ENCODE measurements at places on chromosomes 11 and 22.

- DNase-seq = peak; percentile 71
Observed at GRCh38 chr11:117437041-117437790, 109.6 kb downstream of the CEP164 start.

GRCh38 chr22:27274770-27275449 is 526.6 kb downstream of the MN1 start:
- DNase-seq = no peak

DNA sequence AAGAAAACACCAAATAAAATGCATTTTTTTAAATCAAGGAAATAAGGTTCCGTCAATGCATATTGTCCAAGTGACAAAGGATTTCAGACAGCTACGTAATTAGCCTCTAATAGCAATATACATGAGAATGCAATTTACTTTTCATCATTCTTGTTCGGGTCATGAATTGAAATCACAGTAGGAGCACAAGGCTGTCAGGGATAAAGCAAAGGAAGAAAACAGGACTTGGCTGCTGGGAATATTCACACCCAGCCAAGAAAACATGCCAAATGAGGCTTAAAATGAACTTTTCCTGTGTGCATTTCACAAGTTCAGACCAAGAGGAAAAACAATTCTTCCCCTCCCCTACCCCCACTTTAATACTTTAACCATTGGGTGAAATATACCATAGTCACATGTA is 188.6 kb downstream of the CWF19L2 start:
- DNase-seq = no peak

DNA sequence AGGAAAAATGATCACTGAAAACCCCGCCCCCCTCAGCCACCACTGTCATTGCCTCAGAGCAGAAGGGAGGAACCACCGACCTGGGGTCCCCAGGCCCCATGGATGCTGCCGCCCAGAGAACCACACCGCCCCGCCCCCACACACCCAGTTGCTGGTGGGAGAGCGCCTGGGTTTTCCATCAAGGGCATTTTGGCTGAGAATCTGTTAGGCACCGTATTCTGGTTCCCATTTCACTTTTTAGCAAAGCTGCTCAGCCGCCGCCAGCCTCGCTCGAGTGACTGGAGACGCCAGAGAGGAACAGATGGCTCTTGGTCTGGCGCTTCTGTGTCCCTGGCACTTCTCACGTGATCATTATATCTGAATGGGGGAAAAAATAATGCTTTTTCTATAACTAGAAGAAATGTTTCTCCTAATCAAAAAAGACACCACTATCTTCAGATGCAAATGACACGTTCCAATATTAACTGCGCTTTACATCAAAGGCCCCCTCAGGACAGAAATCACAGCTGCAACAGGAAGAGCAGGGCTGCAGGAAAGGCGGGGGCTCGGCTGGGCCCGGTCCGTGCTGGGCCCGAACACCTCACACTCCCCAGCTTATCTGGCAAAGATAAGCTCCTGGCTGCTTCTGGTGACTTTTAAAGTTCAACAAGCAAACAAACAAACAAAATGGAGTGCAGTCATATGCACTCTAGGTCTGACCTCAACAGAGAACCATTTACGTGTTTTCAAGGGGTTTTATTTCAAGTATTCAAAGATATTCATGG is 149.8 kb downstream of the MPPED1 start:
- no peak for DNase-seq

DNA sequence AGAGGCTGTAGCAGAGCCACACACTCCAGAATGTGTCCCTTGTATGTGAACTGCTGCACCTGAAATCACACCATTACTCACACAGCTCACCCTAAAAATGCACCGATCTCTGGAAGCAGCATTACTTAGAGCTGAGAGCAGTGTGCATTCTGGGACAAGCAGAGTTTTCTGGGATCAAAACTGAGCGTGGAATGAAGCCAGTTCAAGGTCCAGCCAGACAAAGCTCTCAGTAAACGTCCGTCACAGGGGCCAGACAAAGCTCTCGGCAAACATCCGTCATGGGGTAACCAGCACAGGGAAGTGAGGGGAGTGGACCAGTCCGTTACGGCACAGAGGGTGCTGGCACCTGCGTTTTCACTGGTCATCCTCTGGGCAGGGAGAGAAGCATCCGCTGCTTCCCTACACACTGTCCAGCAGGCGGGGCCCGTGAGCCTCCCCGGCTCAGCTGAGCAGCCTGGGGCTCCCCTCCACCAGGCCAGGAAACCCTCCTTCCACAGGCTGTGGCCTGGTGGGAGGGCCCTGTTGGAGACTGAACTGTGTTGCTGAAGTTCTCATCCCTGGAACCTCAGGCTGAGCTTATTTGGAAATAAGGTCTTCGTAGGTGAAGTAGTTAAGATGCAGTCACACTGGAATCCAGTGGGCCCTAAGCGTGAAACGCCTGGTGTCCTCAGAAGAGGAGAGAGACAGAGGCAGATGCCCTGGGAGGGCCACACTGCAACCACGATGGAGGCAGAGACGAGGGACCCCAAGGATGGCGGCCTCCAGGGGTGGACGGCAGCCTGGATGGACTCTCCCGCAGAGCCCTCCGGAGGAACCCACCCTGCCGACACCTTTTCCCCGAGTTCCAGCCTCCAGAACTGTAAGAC is 883.9 kb downstream of the BRD1 start:
- peak; percentile 92 for DNase-seq

DNA sequence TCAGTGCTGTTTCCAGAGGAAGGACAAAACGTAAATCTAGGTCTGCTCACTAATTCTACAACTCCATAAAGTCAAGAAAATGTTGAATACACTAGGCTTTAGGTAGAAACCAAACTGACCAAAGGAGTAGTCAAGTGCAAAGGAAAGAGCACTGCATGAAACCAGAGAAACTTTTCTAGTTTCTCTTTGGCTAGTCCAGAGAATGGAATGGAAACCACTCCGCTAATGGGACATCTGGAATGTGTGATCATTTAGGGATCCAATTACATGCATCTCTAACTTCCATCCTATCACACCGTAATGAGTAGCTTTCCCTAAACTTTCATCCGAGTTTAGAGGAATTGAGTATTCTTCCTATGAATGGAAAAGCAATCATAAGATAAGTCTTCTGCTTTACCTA is 2.4 kb downstream of the OR52M1 start:
- DNase-seq = no peak

DNA sequence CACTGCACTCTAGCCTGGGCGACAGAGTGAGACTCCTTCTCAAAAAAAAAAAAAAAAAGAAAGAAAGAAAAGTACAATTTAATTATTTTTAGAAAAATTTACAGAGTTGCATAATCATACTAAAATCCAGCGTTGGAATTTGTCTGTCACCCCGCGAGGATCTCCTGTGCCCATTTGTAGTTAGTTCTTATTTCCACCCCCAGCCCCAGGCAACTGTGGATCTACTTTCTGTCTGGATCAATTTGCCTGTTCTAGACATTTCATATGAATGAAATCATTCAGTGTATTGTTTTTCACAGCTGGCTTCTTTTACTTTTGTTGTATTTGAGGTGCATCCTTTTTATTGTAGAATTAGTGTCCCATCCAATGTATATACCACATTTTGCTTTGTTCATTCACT is 102.6 kb upstream of the RASSF10 start:
- no peak for DNase-seq

DNA sequence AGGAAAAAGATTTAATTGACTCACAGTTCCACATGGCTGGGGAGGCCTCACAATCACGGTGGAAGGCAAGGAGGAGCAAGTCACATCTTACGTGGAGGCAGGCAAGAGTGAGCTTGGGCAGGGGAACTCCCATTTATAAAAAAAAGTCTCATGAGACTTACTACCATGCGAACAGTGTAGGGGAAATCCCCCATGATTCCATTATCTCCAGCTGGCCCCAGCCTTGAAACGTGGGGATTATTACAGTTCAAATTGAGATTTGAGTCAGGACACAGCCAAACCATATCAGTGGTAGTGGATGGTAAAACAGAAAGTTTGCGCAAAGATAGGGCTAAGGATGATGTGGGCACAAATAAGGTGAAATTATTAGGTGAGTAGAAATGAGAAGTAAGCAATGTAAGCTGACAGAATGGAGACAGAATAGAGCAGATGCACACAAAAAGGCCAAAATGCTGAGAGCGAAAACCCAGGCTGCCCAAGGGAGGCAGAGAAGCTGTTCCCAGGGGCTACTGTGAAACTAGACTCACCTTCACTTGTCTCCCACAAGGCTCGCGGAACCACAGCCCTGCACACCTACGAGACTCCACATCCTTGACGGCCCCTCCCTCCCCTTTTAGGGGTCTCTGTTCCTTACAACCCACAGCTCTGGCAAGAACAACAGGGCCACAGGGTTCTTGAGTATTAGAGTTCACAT is 377.6 kb downstream of the CADM1 start:
- DNase-seq = no peak

DNA sequence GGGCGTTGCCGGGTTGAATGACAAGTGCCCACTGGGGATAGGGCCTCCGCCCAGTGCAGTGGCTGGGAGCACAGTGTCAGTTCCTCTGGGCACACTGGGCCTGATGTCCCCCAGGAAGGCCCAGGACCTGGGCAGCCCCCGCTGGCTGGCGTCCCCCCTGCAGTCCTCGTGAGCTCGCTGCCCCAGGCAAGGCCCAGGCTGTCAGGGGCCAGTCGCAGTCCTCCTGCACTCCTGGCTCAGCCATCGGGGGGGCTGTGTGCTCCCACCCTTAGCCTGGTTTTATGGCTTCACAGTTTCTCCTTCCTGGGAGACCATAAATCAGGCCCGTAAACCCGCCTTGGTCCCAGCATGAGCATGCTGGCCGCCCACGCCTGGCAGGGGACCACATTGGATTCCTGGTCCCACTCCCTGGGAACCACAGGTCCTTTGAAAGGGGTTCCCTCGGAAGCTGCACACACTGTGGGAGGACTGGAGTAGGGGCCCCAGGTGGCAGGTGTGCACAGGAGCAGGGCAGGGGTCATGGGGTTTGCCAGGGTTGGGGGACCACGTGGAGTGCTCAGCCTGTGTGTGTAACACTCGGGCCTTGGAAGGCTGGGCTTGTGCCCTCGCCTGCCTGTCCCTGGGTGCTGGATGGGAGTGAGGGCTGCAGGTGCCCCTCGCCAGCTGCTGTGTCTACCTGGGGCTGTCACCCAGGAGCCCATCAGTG is 113.6 kb downstream of the KCNQ1OT1 start:
- DNase-seq = peak; percentile 5

DNA sequence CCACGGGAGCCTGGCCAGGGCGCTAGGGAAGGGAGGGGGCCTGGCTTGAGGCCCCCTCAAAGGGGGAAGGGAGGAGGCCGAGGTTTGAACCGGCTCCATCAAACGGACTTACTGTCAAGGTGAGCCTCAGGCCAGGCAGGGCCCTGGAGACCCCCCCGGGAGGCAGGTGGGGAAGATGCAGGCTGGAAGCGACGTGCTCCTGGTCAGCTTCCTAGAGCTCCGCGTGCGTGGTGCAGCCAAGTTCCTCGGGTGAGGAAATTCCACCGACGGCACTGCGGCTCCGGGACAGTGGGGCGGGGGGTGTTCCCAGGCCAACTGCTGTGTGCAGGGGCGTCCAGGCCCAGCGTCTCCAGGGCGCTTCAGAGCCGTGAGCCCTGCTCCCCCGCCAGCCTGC is 7.2 kb upstream of the TRABD start:
- DNase-seq = peak; percentile 26

GRCh38 chr11:58787903-58788302 is 56.2 kb upstream of the GLYAT start:
- DNase-seq = no peak

DNA sequence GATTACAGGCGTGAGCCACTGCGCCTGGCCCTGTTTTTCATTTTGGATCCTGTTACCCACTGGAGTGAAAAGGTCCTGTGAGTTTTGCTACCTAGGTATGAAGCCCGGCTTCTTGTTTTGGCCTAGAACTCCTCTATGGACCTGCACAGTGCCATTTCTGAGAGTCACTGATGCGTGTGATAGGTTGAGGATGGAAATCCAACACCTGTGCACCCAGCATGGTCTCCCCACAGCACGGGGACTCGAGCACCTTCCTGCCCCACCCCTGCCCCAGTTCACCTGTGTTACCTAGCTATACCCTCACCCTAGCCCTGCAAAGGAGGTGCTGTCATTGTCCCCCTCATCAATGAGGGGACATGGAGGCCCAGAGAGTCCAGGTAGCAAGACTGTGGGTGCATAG is 5.1 kb downstream of the FBLN1 start:
- DNase-seq = no peak

Measured in posterior cingulate gyrus (tissue), 11 donors.